ENCODE measurements at places on chromosomes 2 and 18.

GRCh38 chr2:235498541-235498940, 4.7 kb downstream of the AGAP1 start:
- peak; percentile 34 for DNase-seq

DNA sequence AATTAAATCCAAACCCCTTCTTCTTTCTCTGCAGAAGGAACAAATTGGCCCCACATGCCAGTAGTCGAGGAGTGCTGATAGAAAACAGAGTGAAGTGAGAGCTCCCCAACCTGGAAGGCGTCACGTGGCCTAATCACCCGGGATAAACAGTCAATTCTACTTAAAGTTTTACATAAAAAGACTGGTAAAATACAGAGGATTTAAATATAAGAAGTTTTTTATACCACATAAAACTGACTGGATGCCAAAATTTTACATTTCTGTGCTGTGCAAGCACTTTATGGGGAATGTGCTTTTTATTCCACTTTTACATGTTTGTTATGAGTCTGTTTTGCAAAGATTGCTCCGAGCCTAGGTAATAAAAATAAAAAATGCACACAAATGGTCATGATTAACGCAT, 1586.8 kb upstream of the ACVR2A start:
- DNase-seq: no peak

GRCh38 chr18:79853993-79854364, 56.2 kb downstream of the KCNG2 start:
- no peak for DNase-seq

- DNase-seq: no peak
These were observed 358.6 kb downstream of the METTL4 start for GRCh38 chr18:2212598-2213205.

DNA sequence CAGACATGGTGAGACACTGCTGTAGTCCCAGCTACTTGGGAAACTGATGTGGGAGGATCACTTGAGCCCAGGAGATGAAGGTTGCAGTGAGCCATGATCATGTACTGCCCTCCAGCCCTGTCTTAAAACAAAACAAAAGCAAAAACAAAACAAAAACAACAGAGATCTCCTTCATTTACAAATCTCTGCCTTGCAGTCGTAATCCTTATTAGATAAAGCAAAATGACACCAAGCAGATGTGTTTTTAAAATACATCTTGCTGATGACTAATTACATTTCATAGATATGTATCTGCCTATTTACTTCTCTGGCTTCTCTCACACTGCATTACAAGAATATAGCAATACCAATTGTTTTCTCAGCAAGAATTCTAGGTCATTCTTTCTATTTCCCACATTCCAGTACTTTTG, 22.8 kb downstream of the NFE2L2 start:
- no peak for DNase-seq

- no peak for DNase-seq
These were observed 192.8 kb upstream of the ETAA1 start for GRCh38 chr2:67204349-67204748.

GRCh38 chr2:228771774-228772173, 499.3 kb downstream of the PID1 start:
- no peak for DNase-seq

DNA sequence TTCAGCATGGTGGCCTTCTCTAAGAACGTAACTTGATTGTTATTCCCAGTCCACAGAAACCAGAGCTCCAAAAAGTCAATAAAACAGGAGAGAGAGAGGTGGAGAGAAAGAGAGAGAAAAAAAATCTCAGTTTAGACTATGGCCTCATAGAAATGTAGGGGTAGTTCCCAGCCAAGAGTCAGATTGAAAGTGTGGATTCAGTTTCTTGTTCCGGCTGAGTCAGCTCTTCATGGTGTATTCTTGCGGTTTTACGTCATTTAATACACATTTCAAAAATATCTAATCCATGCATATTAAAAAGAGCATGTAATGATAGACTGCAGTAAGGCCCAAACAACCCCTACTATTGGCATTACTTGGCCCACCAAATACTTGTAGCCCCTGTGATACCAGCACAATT, 303.9 kb downstream of the ETAA1 start:
- no peak for DNase-seq

- no peak for DNase-seq
These were observed 18.7 kb downstream of the C2orf92 start for GRCh38 chr2:97688062-97688827.

DNA sequence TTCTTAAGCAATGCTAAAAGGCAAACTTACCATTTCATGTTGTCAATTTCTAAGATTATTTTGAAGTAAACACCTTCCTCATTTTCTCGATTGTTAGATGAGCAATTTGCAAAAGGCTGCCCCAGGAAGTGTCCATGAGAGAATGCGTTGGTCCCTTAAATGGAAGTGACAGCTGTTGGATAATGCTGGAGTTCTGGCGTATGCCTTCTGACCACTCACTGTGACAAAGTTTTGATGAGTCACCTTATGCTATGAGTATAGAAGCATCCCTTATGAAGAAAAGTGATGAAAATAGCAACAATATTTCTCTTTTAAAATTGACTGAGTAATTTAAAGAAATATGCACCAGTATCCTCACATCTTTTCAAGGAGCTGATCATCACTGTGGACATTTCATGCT, 1497.5 kb downstream of the DPP10 start:
- no peak for DNase-seq

GRCh38 chr2:7052404-7052803, 135.2 kb downstream of the RNF144A start:
- no peak for DNase-seq

GRCh38 chr2:43950383-43951008, 45.3 kb downstream of the LRPPRC start:
- no peak for DNase-seq

- no peak for DNase-seq
These were observed 119.8 kb downstream of the PLEKHM3 start for GRCh38 chr2:207905546-207905945.

GRCh38 chr2:157170299-157170698, 87.2 kb upstream of the GALNT5 start:
- DNase-seq: no peak

DNA sequence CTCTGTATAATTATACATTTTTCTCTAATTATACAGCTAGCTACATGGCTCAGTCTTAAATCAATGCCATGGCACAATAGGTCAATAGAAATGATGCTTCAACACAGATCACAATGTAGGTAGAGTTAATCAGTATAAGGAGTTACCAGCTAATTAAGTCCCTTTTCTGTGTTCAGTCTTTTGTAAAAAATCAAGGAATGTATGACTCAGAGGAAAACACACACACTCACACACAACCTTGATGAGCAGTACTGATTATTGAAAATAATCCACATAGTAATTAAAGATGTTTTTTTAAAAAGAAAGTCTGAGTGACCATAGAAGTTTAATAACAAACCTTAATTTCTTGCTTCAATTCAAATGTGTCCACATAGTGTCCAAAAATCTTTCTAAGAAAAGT, 691.3 kb downstream of the LRP1B start:
- no peak for DNase-seq

Measured in NCI-H2029 (cell line).